ENCODE measurements at places on chromosomes 1 and 21.
A peak's percentile ranks its signal among the peaks of the same experiment; 100 is the strongest.

GRCh38 chr21:28938726-28939125 is 54.0 kb downstream of the LTN1 start:
- ATAC-seq: no peak

- ATAC-seq: peak; percentile 49
Measured at GRCh38 chr1:51331206-51332100, 1.1 kb upstream of the TTC39A start.

DNA sequence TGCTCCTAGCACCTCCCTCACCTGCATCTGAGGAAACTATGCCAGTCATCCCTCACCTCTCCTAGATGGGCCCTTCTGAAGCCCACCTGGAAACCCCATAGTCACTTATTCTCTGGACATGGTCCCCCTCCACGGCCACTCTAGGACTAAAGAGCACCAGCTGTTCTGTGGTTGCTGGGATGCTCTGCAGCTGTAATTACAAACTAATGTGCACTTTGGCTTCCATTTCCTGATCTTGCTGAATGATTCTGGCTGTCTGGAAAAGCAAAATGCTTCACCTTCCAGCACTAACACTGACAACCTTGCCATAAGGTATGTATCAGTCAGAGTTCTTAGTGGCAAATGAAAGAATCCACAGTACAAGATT is 48.7 kb upstream of the PSEN2 start:
- ATAC-seq: no peak

GRCh38 chr1:18965206-18966173 is 9.0 kb upstream of the IFFO2 start:
- ATAC-seq: peak; percentile 73

DNA sequence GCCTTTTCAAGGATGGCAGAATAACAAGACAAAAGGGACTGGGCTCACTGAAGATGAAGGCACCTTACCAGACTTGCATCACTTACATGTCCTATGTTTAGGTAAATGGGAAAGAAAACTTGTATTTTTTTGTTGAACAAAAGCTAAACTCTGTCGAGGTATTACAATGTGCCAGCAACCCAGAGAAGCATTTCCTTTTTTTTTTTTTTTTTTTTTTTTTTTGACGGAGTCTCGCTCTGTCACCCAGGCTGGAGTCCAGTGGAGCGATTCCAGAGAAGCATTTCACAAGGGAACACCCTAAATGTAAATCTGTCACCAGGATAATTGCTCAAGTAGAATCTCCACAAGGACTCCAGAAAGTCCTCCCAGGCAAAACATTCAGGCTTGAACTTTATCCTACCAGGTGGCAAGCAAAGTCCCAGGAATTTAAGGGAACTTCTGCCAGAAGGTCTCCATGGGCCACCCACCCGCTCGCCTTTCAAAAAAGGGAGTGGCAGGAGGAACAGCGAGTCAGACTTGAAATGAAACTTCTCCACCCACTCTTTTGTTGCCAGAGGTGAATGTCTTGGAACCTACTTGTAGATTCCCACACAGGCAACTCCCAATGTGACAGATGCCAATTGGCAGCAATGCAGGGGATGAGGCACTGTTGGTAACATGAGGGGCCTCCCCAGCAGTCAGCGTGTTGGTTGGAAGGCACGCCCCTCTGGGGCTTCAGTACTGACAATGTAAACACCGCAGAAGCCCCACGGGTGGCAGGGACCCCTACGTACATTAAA is 125.0 kb downstream of the TIAM1 start:
- ATAC-seq: no peak

GRCh38 chr1:168829876-168830275 is 100.9 kb upstream of the DPT start:
- ATAC-seq: no peak

- ATAC-seq: no peak
Measured at GRCh38 chr1:86487131-86487810, 18.5 kb downstream of the CLCA1 start.

DNA sequence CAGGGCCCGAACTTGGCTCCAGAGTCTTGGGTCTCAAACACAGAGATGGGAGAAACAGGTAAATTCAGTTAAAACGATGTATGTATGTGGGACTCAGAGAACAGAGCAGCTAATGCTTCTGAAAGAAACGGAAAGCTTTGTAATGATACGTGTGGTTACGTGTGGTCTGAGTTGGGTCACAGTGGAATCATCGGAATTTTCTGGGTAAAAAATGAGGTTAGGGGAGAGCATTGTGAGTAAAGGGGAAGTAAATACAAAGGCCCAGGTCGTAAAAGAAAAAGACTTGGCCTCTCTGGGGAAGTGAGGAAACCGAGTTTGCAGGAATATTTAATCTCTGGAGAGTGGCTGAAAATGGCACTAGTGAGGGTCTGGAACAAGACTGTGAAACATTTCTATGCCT is 8.3 kb downstream of the NHLH2 start:
- ATAC-seq: no peak

DNA sequence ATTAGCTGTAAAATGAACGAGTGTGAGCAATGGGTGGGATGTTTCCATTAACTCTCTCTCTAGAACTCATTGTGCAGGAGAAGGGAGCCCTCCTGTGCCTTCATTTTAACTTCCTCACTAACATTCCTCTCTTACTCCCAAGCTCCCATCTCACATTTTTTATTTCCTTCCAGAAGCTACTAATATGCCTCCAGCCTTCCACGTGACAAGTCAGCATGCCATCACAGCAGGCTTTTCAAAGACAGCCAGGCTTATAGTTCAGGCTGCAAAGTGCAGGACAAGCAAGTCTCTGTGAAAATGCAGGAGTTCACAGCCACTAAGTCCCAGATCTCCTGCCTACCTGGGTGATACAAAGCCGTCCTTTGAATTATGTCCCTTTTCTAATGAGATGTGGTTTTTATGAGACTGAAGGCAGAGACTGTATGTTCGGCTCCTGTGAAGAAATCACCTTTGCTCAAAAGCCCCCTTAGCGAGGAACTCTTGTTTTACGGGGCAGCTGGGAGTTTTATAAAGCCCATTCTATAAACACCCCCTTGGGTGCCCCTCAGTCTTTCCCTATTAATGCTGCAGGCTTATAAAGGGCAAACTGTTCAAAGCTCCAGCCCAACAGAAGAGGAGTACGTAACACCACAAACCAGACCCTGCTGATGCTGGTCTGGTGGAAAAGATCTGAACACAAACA is 14.8 kb upstream of the ANGPTL7 start:
- ATAC-seq: no peak

DNA sequence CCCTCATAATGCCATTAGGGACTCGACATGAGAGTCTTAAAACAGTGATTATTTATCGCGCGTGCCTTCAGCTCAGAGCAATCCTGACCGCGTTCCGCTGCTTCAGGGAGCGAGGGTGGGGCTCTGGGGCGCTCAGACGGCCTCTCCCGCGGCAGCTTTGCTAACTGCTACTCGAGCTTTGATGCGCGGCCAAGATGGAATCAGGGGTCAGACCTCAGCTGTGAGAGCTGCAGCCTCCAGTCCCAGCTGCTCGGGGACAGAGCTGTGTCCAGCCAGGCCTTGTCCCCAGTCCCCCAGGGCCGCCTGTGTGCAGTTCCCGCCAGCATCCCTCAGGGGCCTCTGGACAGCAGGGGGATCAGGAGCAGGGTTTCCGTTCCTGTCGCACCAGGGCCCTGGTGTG is 104.6 kb upstream of the TTC34 start:
- ATAC-seq: no peak

DNA sequence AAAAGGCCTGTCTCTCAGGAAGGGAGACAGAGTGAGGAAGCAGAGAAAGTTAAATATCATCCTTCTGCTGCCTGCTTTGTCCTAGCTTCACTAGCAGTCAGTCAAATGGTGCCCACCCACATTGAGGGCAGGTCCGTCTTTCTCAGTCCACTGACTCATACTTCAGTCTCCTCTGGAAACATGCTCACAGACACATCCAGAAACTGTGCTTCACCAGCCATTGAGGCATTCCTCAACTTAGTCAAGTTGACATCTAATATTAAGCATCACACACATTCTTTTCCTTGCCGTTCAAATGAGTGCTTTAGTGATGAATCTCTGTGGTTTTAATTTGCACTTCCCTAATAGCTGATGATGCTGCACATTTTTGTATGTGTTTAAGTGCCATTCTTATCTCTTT is 777.8 kb upstream of the PRMT6 start:
- ATAC-seq: no peak

GRCh38 chr1:100794748-100795645 is 75.5 kb downstream of the VCAM1 start:
- ATAC-seq: no peak

All from activated CD4-positive, CD25-positive, alpha-beta regulatory T cell treated with anti-CD3 and anti-CD28 coated beads, Interleukin-2, amount 50 U/mL, for 24 hours (primary cell).